ENCODE measurements at places on chromosomes 3 and 15. TPM values are rescaled to one million over a fixed set of nuclear protein-coding genes. Genes with fewer than 3 reads are reported as not detected.

Gene TP63
- total RNA-seq = 2.5 TPM

Gene GP5
- 0.31 TPM for total RNA-seq

Gene PDHB
- total RNA-seq = 196 TPM

Gene PARP15
- total RNA-seq = 0.08 TPM

Gene EFHB
- not detected for total RNA-seq

Gene TMED3
- total RNA-seq = 129 TPM

Gene PLXND1
- 44.2 TPM for total RNA-seq

Gene ANKRD34C
- total RNA-seq = 0.05 TPM

Gene MESP1
- total RNA-seq = 0.75 TPM

Gene SH2D7
- 0.31 TPM for total RNA-seq

Gene FAM174B
- 16.4 TPM for total RNA-seq

Gene GXYLT2
- 66.4 TPM for total RNA-seq

Gene DPH3
- 27.3 TPM for total RNA-seq

Gene AP3S2
- total RNA-seq = 101 TPM

Gene ECE2
- not detected for total RNA-seq

Gene ARHGAP11A
- total RNA-seq = 2.2 TPM
